ENCODE measurements at places on chromosomes 6 and 20.

GRCh38 chr20:43973671-43974450, 59.2 kb downstream of the TOX2 start:
- no peak for DNase-seq

GRCh38 chr6:11650711-11651110, 113.2 kb downstream of the TMEM170B start:
- DNase-seq, result no peak

GRCh38 chr20:33490934-33491656, 1.2 kb downstream of the CBFA2T2 start:
- no peak for DNase-seq

- DNase-seq, result no peak
These were observed 169.3 kb downstream of the ANKRD60 start for GRCh38 chr20:58059260-58059544.

GRCh38 chr20:44079291-44079690, 107.7 kb downstream of the JPH2 start:
- no peak for DNase-seq

DNA sequence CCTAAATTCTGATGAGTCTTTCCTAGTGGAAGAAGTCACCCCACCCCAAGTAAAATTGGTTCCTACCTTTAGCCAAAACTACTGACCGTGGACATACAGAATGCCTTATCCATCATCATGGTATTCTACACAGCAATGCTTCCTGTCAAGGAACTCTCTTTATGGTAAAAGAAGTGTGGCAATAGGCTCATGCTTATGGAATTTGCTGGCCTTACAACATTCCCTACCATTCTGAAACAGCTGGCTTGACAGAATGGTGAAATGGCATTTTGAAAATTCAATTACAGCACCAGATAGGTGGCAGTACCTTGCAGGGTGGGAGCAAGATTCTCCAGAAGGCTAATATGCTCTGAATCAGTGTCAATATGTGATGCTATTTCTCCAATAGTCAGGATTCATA, 41.8 kb upstream of the BACH2 start:
- no peak for DNase-seq

DNA sequence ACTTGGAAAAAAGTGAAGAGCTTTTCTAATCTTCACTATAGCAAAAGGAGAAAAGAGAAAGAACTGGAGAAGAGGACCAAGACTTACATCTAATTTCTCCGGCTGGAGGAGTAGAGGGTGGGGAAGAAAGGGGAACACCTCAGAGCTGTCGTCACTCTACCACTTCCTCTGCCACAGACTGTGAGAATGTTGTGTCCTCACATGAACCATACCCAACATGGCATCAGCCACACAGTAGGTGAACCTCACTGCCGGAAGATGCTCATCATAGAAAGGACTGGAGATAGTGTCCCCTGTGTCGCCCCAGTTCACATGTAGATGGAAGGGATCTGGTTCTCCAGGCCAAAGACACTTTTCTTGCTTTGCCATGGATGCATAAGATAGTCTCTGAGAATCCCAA, 604.4 kb upstream of the NOX3 start:
- DNase-seq, result no peak

DNA sequence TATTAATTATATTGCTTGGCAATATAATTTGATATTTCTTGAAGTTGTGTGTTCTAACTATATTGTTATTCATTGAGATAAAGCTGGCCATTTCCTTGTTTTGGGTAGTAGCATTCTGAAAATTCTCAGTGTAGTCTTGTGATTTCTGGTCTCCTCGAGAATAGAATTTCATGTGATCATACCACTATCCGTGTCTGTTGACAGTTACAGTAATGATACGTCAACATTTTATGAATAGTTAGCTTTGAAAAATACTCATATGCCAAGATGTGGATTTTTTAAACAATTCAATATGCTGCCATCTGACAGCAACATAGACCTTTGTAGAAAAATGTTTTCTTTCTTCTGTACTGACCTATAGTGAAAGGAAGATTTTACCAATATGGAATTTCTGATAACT, 723.7 kb upstream of the SLC35B3 start:
- DNase-seq, result no peak

DNA sequence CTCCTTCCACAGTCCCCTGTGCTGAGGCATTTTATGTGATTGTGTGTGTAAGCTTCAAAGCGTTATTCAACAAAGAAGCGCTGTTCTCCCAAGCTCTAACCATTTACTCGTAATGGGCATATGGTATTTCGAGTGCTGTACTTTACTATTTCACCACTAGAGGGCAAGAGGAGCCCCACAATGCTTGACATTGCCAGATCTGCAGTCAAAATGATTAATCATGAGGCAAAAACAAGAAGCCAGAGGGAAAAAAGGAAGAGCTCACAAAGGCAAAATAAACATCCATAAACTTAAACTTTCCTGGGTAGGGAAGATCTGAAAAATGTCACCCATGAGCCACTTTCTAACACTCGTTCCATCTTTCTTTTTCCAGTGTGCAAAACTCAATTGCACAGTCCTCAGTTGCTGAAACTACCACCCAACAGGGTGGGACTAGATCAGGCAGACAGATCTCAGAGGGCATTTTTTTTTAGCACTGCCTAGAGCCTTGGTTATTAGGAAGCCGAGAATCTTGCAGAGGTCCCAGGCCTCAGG, 215.0 kb upstream of the PLCB4 start:
- DNase-seq, result no peak
